ENCODE measurements at places on chromosomes 12 and 14.

- DNase-seq, result no peak
Measured at GRCh38 chr12:68078737-68079136, 80.8 kb downstream of the IFNG start.

DNA sequence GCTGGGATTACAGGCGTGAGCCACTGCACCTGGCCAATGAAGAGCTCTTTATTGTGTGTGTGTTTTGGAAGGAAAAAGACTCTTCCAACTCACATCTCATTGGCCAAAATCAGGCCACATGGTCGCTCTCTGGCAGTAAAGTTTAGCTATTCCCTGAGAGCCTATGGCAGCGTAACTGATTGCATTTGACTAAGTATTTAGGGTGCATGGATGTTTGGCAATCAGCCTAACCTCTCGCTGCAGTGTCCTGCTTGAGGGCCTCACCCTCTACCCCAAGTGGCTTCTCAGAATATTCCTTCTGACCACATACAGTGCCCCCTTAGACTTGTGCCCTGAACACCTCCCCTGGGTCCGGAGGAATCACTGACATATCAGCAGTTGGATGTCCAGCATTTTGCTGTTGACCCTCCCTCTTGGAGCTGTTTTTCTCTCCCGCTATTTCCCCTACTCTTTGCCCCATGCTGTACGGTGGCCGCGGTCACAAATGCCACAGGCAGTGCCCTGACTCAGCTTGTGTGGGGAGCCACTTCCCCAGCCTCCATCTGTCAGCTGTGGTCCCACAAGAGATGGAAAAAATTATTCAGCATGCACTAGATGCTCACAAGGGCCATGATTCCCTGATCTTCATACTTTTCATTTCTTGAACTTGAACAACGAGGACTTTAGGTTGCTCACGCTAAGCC, 9.5 kb downstream of the PHETA1 start:
- DNase-seq, result no peak

- no peak for DNase-seq
Measured at GRCh38 chr14:100832311-100832960, 6.5 kb downstream of the MEG3 start.

DNA sequence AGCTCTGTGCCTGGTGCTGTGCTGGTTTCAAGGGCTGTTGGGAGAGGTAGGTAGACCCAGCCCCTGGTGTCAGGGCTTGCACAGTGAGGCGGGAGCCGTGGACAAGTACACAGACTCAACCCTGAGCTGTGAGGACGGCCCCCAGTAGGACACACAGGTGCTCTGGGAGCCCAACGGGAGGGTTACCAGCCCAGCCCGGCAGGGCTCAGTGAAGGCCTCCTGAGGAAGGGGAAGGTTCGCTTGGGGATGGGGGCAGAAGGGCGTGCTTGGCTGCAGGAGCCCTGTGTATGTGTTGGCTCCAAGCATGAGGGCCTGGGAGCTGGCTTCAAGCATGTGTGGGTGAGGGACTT, 58.9 kb downstream of the SLC25A47 start:
- DNase-seq, result no peak

GRCh38 chr14:93120517-93120916, 4.8 kb upstream of the ITPK1 start:
- no peak for DNase-seq

GRCh38 chr12:98594050-98594835, 757 bp downstream of the SLC25A3 start:
- DNase-seq, result no peak

DNA sequence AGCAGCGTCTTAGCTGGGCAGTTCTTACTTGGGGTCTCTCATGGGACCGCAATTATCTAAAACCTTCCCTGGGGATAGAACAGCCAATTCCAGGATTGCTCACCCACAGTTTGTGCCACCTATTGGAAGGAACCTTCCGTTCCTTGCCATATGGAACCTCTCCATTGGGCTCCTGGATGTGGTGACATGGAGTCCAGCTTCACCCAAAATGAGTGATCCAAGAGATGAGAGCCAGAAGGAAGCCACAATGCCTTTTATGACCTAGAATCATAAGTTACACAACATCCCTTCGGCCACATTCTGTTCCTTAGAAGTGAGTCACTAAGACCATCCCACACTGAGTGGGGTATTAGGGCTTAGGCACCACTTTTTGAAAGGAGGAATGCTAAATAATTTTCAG, 164.4 kb downstream of the FBXL14 start:
- no peak for DNase-seq

All from stimulated activated CD8-positive, alpha-beta memory T cell treated with anti-CD3 and anti-CD28 coated beads, Interleukin-7, amount 100 ng/mL, for 1 hour (primary cell).